ENCODE measurements at places on chromosomes 3 and 15.

- H3K4me3 ChIP-seq = no peak overlapping the region
- no peaks in the 10 kb centered on the region for H3K27me3 ChIP-seq
- no peak for ATAC-seq
Measured at GRCh38 chr15:33737687-33738601, 230.4 kb upstream of the CHRM5 start.

DNA sequence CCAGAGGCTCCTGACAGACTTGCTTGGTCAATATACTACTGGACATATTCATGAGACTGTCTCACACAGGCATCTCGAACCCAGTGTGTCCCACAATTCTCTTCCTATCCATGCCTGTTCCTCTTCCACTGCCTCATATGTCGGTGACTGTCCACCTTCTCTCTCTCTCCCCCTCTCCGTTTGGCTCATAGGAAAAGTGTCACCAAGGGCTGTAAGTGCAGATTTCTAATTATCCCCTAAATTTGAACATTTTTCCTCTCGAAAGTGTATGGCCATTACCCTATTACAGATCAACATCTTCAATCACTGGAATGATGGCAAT lies 22.5 kb upstream of the MUC20 start:
- H3K4me1 ChIP-seq = peaks cover 10% of the 10 kb centered on the region
- ATAC-seq = peak; percentile 13
- no peaks in the 10 kb centered on the region for H3K36me3 ChIP-seq
- H3K4me3 ChIP-seq = no peak overlapping the region

DNA sequence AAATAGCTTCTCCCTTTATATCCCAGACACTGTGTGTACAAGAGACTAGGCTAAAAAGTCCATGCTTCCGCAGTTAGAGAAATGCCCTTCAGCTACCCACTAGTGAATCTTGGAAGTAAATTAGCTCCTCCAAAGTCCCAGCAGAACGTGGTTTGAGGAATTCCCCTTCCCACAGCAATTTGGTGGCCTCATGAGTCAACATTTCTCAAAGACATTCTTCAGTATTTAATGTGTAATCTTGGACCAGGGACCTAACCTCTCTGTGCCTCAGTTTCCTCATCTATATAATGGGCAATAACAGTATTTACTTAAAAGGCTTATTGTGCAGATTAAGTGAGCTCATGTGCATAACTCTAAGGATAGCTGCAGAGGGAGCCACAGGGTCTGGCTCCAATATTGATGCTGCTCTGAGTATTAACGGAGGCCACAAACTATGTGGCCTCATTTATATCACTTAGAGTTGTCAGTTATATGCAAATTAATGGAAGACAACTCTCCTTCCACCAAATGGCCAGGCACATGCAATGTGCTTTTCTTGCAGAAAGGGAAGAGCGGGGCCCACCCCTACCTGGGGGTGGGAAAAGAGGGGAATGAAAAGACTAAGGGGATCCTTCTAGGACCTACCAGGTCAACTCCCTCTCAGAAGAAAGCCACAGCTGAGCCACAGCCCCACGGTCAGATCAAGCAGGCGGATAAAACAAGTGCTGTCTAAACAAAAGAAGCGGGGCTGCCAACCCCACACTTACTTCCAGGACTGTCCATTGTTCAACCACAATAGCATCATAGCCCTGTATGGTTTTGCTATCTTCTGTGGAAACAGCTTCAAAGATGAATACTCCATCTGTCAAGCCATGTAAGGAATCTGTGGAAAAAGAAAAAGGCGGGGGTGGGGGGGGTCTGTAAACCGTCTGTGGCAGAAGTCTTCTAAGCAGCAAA lies 92.4 kb downstream of the OXNAD1 start:
- no peak overlapping the region for H3K4me3 ChIP-seq
- peak overlapping the region; percentile 48 for H3K27ac ChIP-seq
- H3K4me1 ChIP-seq = peaks cover 6% of the 10 kb centered on the region
- no peak for ATAC-seq
- H3K27me3 ChIP-seq = no peaks in the 10 kb centered on the region

- ATAC-seq = no peak
- H3K36me3 ChIP-seq = no peaks in the 10 kb centered on the region
- peaks cover 42% of the 10 kb centered on the region for H3K4me1 ChIP-seq
- no peaks in the 10 kb centered on the region for H3K27me3 ChIP-seq
Measured at GRCh38 chr15:94099574-94099960, 131.8 kb upstream of the MCTP2 start.

DNA sequence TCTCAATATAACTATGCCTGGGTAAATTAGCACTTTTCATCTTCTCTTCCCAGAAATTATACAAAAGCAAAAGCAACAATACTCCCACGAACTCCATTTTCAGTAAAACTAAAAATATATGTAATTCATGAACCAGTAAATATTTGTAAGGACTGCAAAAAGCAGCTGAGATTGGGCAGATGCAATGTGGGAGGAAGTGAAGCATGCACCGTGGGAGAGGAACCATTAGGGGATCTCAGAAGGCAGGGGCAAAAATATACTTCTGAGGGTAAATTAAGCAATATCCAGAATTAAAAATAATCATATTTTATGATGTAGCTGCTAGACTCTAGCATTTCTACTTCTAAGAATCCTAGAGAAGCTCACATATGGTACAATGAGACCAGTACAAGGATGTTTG lies 20.2 kb downstream of the CFAP91 start:
- no peak overlapping the region for H3K27ac ChIP-seq
- no peaks in the 10 kb centered on the region for H3K4me1 ChIP-seq
- no peak overlapping the region for H3K4me3 ChIP-seq
- H3K27me3 ChIP-seq = no peaks in the 10 kb centered on the region

- ATAC-seq = no peak
- H3K36me3 ChIP-seq = no peaks in the 10 kb centered on the region
- H3K4me1 ChIP-seq = no peaks in the 10 kb centered on the region
- H3K4me3 ChIP-seq = no peak overlapping the region
- no peaks in the 10 kb centered on the region for H3K27me3 ChIP-seq
Measured at GRCh38 chr3:63064209-63064755, 189.1 kb upstream of the CADPS start.

GRCh38 chr3:133053532-133053931 lies 15.3 kb downstream of the TMEM108 start:
- peak overlapping the region; percentile 57 for H3K27ac ChIP-seq
- no peak for ATAC-seq
- no peak overlapping the region for H3K4me3 ChIP-seq
- no peaks in the 10 kb centered on the region for H3K27me3 ChIP-seq
- no peaks in the 10 kb centered on the region for H3K36me3 ChIP-seq

DNA sequence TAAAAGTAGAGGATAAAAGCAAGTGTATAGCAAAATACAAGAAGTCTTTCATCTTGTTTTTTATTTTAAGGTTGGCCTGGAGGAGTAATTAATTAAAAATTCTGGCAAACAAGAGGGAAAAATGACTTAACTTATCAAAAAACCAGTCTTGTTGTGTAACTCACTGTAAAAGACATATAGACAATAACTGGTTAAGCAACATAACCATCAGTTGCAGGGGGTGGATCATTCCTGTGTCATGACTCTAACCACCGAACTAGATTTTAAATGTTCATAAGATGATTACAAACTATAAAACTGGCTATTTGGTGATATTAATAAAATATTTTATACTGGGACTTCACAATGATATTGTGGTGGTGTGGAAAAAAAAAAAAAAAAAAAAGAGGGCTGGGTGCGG lies 130.6 kb downstream of the STAG1 start:
- H3K4me3 ChIP-seq = no peak overlapping the region
- no peaks in the 10 kb centered on the region for H3K27me3 ChIP-seq
- H3K27ac ChIP-seq = no peak overlapping the region

DNA sequence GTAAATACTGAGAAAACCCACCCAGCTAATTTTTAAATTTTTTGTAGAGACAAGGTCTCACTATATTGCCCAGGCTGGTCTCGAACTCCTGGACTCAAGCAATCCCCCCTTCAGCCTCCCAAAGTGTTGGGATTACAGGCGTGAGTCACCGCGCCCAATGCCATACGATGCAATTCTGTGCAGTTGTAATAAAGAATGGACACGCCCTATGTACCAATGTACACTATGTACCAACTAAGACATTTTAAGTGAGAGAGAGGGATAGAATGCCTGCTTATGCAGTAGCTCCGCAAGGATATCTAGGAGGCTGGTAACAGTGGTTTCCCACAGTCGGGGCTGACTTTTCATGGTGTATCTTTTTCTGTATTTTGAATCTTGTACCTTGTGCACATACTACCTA lies 14.6 kb downstream of the ZNF710 start:
- ATAC-seq = no peak
- H3K27me3 ChIP-seq = no peaks in the 10 kb centered on the region
- no peaks in the 10 kb centered on the region for H3K4me1 ChIP-seq
- no peak overlapping the region for H3K27ac ChIP-seq

- H3K36me3 ChIP-seq = no peaks in the 10 kb centered on the region
- no peak overlapping the region for H3K27ac ChIP-seq
- no peaks in the 10 kb centered on the region for H3K27me3 ChIP-seq
- no peak for ATAC-seq
- H3K4me3 ChIP-seq = no peak overlapping the region
Measured at GRCh38 chr15:78243491-78243941, 9.2 kb upstream of the ACSBG1 start.

DNA sequence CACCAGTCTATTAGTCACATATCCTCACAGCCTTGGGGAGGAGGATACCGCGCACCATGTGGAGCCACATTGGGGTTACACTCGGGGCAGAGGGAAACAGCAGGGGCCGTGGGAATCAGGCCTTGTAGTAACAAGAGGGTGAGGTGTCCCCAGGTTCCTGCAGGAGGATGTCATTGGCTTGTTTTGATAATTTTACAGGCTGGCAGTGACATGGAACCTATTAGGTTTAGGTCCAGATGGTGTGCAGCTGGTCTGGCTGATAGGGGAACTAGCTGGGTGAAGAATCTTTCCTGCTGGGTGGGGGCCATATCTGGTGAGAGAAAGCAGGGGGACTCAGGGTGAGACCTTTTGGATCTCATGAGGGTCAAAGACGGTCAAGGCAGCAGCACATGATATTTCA lies 9.8 kb upstream of the MEF2A start:
- H3K4me1 ChIP-seq = no peaks in the 10 kb centered on the region
- H3K36me3 ChIP-seq = no peaks in the 10 kb centered on the region
- no peak for ATAC-seq
- no peaks in the 10 kb centered on the region for H3K27me3 ChIP-seq

DNA sequence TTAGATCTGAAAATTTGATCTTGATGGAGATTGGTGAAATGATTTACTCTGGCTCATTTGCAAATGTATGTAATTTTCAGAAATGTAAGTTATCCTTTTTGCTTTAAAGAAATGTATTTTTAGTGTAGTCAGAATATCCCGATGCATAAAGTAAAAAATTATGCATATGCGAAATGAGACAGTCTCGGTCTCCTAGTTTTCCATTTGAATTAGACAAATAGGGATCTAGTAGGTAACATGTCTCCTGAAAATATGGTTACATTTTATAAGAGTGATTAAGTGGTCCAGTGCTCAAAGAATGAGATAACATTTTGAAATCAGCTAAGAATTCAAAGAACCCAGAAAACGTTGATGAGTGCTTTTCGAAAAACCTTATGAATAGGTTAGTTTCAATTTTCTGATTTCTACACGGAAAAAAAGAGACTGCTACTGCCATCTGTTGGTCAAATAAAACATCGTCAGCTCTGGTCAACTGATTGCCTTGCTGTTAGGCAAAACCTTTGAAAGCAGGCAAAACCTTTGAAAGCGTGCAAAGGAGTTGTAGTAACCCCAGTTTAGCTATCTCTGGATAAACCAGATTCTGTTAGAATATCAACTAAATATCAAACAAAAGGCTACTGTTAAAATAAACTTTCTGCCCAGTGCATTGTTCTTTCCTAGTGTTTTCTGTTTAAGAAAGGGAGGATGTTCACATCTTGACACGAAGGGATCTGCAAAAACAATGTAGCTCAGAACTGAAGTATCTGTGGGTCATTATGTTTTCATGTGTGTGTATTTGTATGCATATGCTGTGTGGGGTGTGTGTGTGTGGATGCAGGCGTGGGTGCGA lies 59.3 kb upstream of the CHMP2B start:
- peaks cover 5% of the 10 kb centered on the region for H3K27me3 ChIP-seq
- no peak for ATAC-seq
- no peak overlapping the region for H3K27ac ChIP-seq
- no peaks in the 10 kb centered on the region for H3K36me3 ChIP-seq

DNA sequence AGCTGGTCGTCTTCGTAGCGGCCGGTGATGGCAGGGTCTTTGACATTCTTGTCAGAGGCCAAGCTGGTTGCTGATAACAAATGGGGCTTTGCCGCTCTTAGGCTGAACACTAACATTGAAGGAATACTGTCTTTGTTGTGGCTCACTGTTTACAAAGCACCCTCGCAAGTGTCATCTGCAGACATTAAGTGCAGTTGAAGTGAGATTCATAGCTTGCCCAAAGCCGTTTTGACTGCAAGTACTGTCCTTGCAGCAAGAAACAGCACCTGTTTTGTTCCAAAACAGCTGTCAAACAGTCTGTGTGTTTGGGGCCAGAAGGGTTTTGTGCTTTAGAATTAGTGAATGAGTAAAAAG lies 568 bp downstream of the SENP2 start:
- peaks cover 12% of the 10 kb centered on the region for H3K4me1 ChIP-seq
- ATAC-seq = no peak

GRCh38 chr15:40234783-40235182 lies 4.1 kb upstream of the PAK6 start:
- H3K4me1 ChIP-seq = peaks cover 5% of the 10 kb centered on the region
- no peaks in the 10 kb centered on the region for H3K36me3 ChIP-seq

GRCh38 chr15:101203029-101203573 lies 48.7 kb downstream of the CHSY1 start:
- H3K4me1 ChIP-seq = peaks cover 19% of the 10 kb centered on the region
- no peak for ATAC-seq
- no peak overlapping the region for H3K27ac ChIP-seq
- no peaks in the 10 kb centered on the region for H3K36me3 ChIP-seq
- H3K27me3 ChIP-seq = no peaks in the 10 kb centered on the region

DNA sequence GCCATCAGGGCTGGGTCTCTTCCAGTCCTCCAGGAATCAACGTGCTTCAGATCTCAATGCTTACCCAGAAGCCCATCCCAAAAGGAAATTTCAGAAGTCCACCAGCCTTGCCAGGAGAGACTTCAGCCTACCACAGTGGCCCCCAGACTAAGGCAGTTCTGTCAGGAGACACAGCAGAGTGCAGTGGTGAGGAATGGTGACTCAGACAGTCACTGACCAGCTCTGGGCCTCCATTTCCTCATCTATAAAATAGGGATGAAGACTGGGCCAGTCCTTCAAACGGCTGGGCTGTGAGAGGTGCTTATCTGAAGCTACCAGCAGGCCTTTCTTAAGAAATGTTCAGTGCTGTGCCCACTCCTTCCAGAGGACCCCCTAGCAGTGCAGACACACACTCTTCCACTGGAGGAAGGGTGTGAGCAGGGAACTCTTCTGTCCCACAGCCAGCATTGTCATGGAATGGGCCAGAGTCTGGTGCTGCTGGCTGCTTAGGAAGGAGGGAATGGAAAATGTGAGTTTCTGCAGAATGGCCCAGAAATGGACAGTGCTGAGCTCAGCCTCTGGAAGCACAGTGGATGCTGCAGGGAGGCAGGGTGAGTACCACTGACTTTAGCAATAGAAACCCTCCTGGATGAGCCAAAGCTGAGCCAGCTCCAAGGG lies 41.6 kb upstream of the DUSP7 start:
- no peak overlapping the region for H3K4me3 ChIP-seq
- no peak for ATAC-seq
- H3K27ac ChIP-seq = no peak overlapping the region
- H3K27me3 ChIP-seq = no peaks in the 10 kb centered on the region
- H3K4me1 ChIP-seq = no peaks in the 10 kb centered on the region

- no peak overlapping the region for H3K4me3 ChIP-seq
- H3K27me3 ChIP-seq = no peaks in the 10 kb centered on the region
- peaks cover 18% of the 10 kb centered on the region for H3K4me1 ChIP-seq
- H3K36me3 ChIP-seq = peaks cover 96% of the 10 kb centered on the region
- no peak overlapping the region for H3K27ac ChIP-seq
Measured at GRCh38 chr3:68999605-69000004, 13.9 kb downstream of the EOGT start.
